Activated CD8-positive, alpha-beta memory T cell treated with anti-CD3 and anti-CD28 coated beads, Interleukin-2, amount 50 U/mL, for 4 hours (primary cell): ENCODE measurements at places on chromosomes 13 and 19.

DNA sequence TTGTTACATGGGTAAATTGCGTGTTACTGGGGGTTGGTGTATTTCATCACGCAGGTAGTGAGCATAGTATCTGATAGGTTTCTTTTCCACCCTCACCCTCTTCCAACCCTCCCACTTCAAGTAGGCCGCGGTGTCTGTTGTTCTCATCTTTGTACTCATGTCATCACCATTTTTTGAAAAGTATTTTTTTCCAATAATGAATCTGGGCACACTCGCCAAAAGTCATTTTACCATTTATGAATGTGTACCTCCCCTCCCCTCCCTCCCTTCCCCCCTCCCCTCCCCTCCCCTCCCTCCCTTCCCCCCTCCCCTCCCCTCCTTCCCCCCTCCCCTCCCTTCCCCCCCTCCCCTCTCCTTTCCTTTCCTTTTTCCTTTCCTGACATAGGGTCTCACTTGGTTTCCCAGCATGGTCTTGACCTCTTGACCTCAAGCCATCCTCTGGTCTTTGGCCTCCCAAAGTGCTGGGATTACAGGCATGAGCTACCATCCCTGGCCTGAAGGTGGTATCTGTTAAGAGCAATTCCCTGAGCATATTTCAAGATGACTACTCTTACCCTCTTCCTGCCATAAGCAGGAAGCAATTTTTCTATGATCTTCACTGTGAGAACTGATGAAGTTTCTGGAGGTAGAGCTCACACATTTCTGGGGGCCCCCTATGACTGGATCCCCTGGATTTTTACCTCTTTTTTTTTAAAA is 15.7 kb downstream of the ZNF627 start:
- no peak for DNase-seq

DNA sequence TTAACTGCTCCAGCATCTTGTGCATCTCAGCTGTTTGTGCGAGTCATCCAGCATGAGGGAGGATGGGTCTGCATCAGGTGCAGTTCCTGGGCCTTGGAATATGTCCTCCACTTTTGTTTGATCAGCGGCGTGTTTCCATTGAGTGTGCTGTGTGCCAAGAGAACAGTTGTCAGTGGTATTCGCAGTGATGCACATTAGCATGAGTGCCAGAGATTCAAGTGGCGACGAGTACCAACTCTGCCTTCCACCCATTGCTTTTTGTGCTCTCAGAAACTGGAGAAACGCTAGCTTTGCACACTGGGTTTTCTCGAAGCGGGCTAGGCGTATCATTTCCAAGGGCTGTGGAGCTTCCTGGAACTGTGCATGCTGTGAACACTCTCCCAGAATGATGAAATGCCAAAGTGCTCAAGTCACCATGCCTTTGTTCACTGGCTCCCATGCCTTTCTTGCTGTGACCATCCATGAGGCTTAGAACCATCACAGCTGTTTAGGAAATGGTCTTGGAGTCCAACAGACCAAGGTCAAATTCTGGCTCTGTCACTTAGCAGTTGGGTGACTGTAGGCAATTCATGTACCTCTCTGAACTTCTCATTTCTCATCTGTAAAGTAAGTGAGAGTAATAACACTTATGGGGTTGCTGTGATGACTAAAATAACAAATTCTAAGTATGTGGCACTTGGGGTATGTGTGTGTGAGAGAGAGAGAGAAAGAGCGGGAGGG is 18.4 kb downstream of the LRCH1 start:
- DNase-seq = no peak

DNA sequence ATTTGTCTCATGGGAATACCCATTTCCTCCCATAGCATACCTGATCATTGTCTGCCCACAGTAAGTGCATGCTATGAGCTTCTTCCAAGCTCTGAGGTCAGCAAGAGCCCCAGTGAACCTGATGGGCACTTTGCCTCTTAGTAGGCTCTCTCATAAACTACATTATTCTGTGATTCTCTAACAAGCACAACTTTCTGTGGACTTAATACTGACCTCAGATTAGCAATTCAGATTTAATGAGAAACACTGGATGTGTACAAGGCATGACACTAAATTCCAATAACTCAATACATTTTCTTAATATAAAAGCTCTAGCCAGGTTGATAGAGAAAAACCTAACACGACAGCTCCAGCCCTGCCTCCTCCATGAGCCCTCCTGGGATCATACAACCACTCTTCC is 23.3 kb upstream of the STARD13 start:
- no peak for DNase-seq

DNA sequence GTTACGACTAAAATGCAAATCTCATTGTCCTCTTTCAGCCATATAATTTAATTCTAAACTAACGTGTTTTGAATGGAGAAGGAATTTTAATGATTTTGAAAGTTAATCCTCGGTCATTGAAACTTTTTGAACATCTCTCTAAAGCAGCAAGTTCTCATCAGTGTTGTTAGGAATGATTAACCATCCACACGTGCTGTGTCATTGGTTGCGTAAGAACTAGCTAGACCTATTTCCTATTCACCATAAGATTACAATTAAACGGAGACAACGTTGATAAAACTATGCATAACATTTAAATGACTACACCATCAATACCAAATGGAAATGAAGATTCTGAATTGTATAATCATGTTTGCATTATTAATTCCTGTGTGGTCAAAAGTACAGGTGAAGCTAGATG is 155.6 kb upstream of the IRS2 start:
- no peak for DNase-seq

- no peak for DNase-seq
Observed at GRCh38 chr13:99829593-99830239, 141.9 kb downstream of the ZIC5 start.

- DNase-seq = no peak
Observed at GRCh38 chr19:755063-755462, 4.2 kb downstream of the MISP start.

DNA sequence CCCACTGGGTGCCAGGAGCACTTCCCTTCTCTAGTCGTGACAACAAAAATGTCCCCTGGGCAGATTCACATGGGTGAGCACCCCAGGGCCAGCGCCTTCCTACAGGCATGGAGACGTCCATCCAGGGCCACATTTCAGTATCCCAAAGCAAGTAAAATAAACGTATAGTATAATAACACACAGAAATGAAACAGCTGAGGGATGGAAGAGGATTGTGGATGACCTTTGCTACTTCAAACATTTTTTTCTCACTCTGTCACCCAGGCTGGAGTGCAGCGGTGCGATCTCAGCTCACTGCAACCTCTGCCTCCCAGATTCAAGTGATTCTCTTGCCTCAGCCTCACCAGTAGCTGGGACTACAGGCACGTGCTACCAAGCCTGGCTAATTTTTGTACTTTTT is 28.2 kb downstream of the CILP2 start:
- no peak for DNase-seq

DNA sequence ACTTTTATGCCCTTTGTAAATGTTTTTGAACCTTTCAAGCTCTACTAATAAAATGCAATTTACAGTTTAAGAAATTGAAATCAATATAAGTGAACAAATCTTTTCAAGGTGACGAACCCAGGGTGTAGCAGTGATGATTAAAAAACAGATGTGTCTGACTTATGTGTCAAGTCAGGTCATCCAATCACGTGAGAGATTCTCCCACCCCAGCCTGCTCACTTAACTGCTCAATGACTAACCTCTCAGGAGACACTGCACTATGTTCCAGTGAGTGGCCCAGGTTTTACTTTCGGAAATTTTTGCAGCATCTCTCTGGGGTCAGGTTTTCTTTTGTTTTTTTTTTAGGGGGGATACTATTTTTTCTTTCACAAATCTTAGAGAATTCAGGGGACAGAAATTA is 60.7 kb downstream of the ZNF429 start:
- no peak for DNase-seq

GRCh38 chr19:16118489-16119033 is 6.9 kb downstream of the RAB8A start:
- no peak for DNase-seq

DNA sequence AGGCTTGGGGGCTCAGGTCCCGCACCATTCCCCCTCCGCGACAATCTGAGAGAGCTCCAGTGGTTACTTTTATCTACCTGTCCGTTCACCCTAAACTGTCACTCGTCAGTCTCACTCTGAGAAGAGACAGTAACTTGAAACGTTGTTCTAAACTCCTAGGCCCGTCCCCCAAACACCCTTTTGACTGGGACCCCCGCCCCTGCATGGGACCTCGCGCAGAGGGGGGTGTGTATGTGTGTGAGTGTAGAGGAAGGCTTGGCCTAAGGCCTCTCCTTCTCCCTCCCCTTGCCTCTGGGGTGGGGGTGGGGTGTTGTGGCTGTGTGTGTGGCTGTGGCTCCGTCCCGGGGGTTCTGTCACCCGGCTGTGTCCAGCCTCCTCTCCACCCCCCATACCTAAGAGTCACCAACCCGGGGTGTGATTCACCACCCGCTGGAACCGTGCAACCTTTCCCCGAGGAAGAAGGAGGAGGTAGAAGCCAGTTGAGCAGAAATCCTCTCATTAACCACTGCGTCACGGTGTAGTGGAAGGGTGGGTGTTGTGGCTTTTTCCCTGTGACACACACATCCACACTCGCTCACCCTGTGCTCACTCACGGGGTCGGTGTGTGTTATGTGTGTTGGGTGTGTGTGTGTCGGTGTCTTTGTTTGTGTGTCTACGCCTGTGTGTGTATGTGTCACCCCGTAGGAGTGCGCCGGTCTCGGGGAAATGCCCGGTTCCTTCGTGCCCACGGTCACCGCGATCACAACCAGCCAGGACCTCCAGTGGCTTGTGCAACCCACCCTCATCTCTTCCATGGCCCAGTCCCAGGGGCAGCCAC is 2.4 kb downstream of the FOSB start:
- no peak for DNase-seq

- DNase-seq = no peak
Observed at GRCh38 chr13:19845758-19846157, 17.7 kb downstream of the ZMYM5 start.

GRCh38 chr13:110306340-110306959 is 507 bp downstream of the COL4A1 start:
- no peak for DNase-seq

DNA sequence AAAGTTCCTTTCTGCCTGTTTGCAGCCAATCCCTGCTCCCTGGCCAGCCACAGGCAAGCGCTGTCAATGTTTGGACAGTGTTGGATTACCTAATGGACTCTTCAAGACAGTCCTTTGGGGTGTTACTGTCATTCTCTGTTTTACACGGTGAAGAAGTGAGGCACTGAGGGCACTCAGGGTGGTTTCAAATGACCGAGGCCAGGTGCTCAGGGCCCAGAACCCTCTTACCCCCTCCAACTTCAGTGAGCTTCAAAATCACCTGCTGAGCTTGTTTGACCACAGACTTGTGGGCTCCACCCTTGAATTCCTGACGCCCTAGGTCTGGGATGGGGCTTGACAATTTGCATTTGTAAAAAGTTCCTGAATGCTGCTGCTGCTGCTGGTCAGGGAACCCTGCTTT is 97.9 kb downstream of the GGACT start:
- DNase-seq = no peak

GRCh38 chr19:14979476-14980255 is at the start of gene SLC1A6:
Gene SLC1A6, minus strand, starts transcription at chr19:14979864. Its CDS starts 6,954 bp downstream, at chr19:14972910.
- DNase-seq = no peak

GRCh38 chr13:46804391-46804815 is 7.4 kb upstream of the ESD start:
- DNase-seq = no peak

DNA sequence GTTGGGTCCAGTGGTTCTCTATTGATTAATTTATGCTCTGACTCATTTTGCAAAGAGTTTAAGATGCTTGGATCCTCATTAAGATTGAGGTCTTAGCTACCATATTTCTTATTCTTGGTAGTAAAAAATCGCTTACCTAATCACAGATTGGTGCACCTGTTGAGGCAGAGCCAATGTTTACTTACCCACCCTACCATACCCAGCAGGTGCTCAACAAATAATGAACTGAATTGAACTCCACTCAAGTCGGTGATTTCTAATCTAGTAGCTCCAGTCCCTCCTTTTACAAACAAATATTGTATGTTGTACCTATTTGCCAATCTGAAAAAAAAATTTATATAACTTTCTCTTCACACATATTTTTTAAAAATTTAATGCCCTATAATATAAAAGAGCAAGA is 361.0 kb downstream of the FGF14 start:
- DNase-seq = no peak

GRCh38 chr19:12202250-12202649 is 39.4 kb downstream of the ZNF136 start:
- DNase-seq = peak; percentile 53

- DNase-seq = no peak
Observed at GRCh38 chr13:101837288-101837687, 384.8 kb downstream of the ITGBL1 start.

DNA sequence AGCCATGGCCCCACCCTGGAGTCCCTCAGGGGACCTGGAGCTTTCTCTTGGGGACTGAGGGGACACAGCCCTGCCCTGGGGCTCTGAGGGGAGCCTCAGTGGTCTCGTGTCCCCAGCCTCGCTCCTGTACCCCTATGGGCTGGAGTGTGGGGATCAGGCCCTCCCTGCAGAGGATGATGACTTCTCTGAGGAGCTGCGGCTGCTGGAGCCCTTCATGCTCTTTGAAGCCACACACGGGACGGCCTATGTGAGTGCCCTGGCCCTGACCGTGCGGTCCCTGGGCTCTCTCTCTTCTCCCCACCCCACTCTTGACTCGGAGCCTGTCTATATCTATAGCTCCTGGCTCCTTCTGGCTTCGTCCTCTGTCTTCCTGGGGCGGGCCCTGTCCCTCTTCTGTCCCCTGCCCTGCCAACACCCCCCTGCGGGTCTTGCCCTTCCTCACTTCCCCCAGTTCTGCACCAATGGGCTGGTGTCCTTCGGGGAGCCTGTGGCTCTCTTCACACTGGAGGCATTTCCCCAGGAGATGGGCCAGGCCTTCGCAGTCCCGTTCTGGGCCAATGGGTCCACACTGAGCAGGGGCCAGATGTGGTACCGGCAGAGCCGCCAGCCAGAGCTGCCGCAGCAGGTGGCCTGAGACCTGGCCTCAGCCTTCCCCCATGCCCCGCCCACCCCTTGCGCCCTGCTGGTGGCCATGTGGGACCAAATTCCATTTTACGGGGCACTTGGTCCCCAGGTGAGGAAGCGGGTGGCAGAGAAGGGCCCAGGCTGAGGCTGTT is 33.1 kb downstream of the HPN start:
- no peak for DNase-seq

DNA sequence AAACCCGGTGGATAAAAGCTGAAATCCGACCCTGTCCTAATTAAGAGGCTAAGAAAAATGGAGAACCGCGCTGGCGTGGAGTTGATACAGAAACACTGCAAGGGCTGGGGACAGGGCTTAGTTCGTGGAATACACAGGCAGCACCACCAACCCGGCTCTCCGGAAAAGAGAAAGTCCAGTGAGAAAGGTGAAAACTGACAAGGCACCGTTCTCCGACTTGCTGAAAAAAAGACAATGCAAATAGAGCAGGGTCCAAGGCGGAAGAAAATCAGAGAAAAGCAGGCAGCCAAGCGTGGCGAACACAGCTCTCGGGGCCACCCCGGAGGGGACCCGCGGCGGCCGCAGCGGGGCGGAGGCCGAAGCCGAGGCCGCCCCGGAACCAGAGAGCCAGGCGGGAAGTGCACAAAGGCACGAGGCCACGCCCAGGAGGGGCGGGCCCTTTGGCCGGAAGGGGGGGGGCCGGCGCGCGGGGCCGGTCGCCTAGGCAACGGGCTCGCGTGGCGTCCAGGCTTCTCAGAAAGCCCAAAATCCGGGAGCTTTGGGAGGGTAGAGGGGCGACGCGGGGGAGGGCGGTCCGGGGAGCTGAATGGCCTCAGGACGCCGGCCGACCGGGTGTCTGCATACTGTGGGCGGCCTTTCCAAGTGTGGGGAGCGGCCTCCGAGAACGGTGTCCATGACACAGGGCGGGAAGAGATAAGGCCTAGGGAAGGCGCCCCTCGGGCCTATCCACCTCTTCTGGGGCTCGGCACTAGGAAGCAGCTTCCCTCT is 1.2 kb upstream of the ING1 start:
- peak; percentile 89 for DNase-seq

GRCh38 chr19:15234431-15235130 is 2.3 kb upstream of the EPHX3 start:
- no peak for DNase-seq
